ENCODE measurements at places on chromosomes 1 and 21.

- no peak for DNase-seq
These were observed 3.7 kb downstream of the PEAR1 start for GRCh38 chr1:156897078-156897825.

- no peak for DNase-seq
These were observed 25.2 kb upstream of the DUSP23 start for GRCh38 chr1:159755451-159756007.

DNA sequence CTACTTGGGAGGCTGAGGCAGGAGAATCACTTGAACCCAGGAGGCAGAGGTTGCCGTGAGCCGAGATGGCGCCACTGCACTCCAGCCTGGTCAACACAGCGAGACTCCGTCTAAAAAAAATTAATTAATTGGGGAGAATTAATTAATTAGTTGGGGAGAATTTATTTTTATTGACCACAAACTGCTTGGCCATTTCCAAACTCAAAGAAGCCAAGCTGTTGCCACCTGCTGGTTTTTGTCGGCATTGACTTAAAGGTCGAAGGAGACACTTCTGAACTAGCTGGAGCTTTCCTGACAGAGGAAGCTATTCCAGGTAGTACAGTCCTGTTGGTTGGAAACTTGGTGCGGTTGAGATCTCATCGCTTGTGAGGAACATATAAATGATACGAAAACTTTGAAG lies 13.1 kb downstream of the MAP1LC3C start:
- DNase-seq: no peak

GRCh38 chr1:171048014-171048413 lies 42.7 kb upstream of the FMO3 start:
- DNase-seq: no peak

GRCh38 chr1:207020709-207021107 lies 11.8 kb downstream of the C1orf116 start:
- DNase-seq: no peak

DNA sequence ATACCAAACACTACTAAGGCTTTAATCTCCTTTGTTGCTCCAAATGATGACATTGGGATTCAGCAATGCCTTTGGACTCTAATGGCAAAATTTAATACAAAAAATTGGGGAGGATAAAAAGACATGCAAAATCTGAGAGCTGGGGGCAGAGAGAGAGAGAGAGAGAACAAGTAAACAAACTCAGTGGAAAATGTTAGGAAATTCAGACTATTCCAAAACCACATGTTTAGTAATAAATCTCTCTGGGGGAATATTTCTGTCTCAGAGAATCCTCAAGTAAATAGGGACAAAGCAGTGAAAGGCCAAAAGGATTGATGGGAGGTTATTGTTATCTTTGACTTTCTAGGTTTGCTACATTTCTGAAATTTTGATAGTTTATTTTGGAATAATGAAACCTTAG lies 65.7 kb downstream of the PLA2G4A start:
- DNase-seq: no peak

DNA sequence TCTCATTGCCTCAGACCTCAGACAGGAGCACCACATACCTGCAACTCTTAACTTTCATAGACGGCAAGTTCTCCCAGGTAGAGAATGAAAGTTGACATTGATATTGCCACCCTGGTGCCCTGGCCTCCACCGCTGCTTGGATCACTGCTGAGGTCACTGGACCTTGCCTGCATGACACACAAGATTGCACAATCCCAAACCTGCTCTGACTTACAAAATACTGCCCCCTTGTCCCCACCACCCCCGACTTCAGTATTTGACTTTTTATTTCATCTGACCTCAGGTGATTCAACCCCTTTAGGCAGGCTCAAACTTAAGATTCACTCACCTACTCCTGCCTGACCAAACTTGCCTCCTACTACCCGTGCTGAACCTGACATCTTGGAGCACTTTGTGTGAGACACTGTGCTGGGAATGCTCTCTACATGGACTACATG lies 43.1 kb upstream of the S1PR1 start:
- DNase-seq: no peak

DNA sequence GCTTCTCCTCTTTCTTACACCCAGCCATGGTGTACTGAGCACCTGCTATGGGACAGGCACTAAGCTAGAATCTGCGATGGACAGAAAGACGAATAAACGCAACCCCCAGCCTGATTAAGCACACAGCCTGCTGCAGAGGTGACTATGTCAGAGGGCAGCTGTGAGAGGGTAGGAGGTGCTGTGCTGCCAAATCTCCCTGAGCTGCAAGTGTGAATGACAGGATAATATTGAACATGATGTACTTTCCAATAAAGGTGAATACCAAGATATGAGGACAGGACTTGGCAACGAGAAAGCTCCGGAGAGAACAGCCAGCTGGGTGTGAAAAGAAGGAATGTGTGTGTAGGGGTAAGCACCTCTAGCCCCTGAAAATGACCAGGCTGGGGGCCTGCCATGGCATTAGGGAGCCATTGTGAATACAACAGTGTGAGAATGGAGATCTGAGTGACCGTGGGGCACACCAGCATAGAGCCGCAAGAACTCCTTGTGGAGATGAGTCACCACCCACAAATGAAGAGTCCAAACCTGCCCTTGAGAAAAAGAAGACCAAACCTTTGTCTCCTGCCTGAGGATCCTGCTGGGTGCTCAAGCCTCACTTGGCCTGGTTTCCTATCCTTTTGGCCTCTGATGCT lies 83.0 kb upstream of the ATF3 start:
- DNase-seq: no peak

DNA sequence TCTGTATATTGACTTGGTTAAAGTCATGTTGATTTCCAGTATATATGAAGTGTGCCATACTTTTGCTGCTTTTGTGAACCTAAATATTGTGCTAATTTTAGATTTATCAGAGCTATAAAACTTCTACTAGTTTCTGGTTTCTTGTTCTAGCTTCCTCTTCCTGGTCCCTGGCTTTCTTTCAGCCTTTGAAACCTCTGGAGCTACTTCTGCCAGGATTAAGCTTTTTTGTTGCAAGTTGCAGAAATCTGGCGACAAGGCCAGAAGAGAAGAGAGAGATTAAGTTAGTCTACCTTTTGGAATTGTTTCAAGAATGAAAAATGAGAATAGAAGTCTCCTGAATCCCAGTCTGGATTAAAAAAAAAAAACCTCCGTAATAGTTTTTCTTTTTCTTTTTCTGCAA lies 13.5 kb downstream of the RNF2 start:
- DNase-seq: no peak

DNA sequence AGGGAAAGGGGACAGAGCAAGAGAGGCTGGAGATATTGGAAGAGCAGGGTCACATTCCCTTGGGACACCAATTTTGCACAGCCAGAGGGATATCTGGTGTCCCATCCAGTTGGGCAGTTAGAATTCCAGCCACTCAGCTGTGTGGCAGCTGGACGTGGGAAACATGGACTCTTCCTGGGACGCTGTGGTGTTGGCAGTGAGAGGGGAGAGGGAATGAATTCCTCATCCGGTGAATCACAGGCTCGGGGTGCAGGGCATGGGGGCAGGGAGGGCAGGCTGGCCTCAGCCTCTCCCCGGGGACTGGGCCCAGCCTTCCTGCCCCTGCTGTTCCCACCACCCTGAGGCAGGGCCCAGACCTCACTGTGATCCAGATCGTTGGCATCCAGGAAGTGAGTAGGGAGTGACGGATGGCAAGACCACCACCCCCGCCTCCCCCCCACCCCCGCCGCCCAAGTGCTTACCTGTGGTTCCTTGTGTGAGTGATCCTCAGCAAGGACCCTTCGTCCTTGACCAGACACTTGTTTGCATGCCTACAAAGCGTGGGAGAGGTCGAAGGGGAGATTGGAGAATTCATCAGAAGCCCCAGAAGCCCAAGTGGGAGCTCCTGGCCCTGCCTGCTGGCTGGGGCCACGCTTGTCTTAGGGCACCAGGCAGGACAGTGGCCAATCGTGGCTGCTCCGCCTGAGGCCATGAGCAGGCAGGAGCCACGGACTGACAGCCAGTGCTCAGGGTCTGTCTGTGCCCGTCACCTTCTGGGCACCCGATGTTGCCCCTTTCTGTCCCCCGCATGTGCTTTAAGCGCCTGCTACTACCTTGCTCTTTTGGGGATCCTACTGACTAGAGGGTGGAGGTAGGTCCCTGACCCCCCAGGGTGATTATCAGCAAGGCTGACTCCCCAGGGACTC lies 8.7 kb downstream of the WNT3A start:
- DNase-seq: peak; percentile 9

DNA sequence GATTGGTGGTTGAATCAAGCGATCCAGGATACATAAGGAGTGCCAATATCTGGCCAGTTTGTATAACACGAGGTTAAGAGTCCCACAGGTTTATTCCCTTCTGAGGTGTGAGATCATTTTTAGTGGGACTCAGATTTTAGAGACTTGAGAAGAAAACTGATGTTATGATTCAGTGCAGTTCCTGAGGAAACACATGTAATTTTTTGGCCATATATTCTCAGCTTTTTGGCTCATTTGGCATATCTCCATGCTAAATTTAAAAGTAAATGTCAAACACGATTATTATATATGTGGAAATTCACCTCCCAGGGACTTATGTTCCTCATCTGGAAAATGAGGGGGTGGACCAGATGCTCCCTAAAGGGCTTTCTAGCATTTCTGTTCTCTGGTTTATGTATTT lies 39.2 kb upstream of the SERBP1 start:
- DNase-seq: no peak

All from activated T-cell treated with anti-CD3 and anti-CD28 coated beads, Interleukin-2, amount 50 U/mL, for 1 hour (primary cell).